ENCODE measurements at places on chromosomes 2 and 18. TPM values are rescaled to one million over a fixed set of nuclear protein-coding genes. Genes with fewer than 3 reads are reported as not detected.

Gene CFAP221
- 4.1 TPM for total RNA-seq

Gene HOXD10
- total RNA-seq, result 0.16 TPM

Gene ANKRD30BL
- total RNA-seq, result 7.3 TPM

Gene ST8SIA5
- total RNA-seq, result 7.0 TPM

Gene DNAJC5G
- total RNA-seq, result not detected

Gene IHH
- total RNA-seq, result 3.8 TPM

Gene SFTPB
- total RNA-seq, result not detected

Gene HOXD9
- total RNA-seq, result 1.0 TPM

Gene NEU2
- total RNA-seq, result not detected

Gene ADI1
- total RNA-seq, result 25.5 TPM

Gene NAT8
- total RNA-seq, result not detected

Gene SPIRE1
- total RNA-seq, result 43.8 TPM

Gene TRIB2
- total RNA-seq, result 195 TPM

Gene SLC4A3
- 9.8 TPM for total RNA-seq

Gene REG1B
- total RNA-seq, result not detected

Gene TFPI
- total RNA-seq, result 41.9 TPM

Gene CRYBA2
- total RNA-seq, result 1,526 TPM

Gene REG3A
- total RNA-seq, result not detected

Gene ITGA4
- 27.0 TPM for total RNA-seq

Gene PLEK
- total RNA-seq, result 7.2 TPM

Gene PER2
- 18.4 TPM for total RNA-seq

Gene ALK
- total RNA-seq, result 9.5 TPM

Gene SLC4A5
- 36.3 TPM for total RNA-seq

Gene NMUR1
- 2.1 TPM for total RNA-seq

Gene CDH2
- 225 TPM for total RNA-seq

Gene OTX1
- total RNA-seq, result 6.4 TPM

Gene HOXD12
- total RNA-seq, result not detected

Gene NGEF
- 10.0 TPM for total RNA-seq

Gene SLC39A10
- 60.9 TPM for total RNA-seq

Gene CDH20
- 36.9 TPM for total RNA-seq

Gene CPS1
- total RNA-seq, result 3.8 TPM

Gene PSD4
- 20.5 TPM for total RNA-seq

Gene TMEM178A
- total RNA-seq, result 19.2 TPM

Gene AUP1
- total RNA-seq, result 75.9 TPM

Gene CBLN2
- total RNA-seq, result 20.8 TPM

Gene MOGAT1
- not detected for total RNA-seq

Gene FBXO36
- total RNA-seq, result 6.3 TPM

Gene SERPINB11
- total RNA-seq, result 0.93 TPM

Gene RAB31
- 29.4 TPM for total RNA-seq

Gene GAL3ST2
- total RNA-seq, result 0.71 TPM
